Stimulated activated CD4-positive, alpha-beta T cell treated with anti-CD3 and anti-CD28 coated beads, Interleukin-1b, Interleukin-23, amount 100 ng/mL, for 4 hours (primary cell): ENCODE measurements at places on chromosomes 3 and 15.

DNA sequence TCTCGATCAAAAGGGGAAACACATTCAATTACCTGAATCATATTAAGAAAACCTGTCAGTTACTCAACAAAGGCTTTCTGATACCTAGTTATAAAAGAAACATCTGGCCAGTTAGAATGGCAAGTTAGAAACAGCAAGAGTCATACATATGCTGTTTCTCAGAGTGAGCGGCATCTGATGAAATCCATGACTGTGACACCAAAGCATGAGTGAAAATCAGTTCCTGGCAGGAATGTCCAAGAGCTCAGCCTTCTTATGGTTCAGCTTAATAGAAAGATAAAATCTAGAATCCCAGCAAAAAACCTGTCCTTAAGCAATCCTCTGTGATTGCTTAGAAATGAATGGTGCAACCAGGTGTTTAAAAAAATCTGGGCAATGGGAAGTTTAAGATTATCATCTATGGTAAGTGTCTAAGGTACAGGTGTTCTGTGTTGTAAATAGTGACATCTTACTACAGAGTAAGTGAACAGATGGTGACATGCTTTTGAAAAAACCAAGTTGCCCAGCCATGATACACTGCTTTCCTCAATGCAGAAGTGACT is 18.8 kb downstream of the B4GALT4 start:
- no peak for DNase-seq

GRCh38 chr15:59346951-59347350 is 25.7 kb downstream of the MYO1E start:
- DNase-seq: no peak

GRCh38 chr15:81303244-81304225 is 20.4 kb downstream of the STARD5 start:
- DNase-seq: no peak

- no peak for DNase-seq
These were observed 531.6 kb downstream of the MECOM start for GRCh38 chr3:169131690-169132464.

DNA sequence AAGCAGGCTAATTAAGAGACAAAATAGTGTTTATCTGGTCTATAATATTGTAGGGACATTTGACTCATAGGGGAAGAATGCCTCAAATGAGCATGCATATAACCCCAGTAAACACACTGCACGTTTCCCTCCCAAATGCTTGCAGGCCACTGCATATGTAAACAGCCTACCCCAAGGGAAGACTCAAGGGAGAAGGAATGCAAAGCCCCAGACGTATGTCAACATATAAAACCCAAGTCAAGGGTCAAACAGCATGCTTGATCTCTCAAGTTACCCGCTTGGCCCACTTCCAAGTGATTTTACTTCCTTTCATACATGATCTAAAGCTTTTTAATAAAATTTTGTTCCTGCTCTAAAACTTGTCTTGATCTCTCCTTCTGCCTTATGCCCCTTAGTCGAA is 1090.0 kb downstream of the OTOL1 start:
- DNase-seq: no peak

DNA sequence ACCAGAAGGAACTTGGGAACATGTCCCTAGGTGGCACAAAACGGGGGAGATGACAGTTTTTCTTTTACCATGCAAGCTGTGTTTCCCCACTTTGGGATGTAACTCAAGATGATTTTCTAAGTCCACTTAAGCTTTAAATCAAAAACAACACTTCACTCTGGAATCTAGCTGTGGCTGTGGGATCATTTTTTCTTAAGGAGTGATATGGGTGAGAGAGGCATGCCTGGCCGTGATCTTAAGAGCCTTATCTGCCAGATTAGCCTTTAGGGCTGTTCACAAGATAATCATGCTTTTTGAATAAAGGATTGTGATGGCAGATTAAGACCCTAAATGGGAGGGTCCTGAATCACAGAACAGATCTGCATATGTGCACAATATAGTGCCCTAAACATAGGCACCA is 384.8 kb upstream of the SEMA6D start:
- DNase-seq: no peak
